ENCODE measurements at places on chromosomes 16 and 17.

DNA sequence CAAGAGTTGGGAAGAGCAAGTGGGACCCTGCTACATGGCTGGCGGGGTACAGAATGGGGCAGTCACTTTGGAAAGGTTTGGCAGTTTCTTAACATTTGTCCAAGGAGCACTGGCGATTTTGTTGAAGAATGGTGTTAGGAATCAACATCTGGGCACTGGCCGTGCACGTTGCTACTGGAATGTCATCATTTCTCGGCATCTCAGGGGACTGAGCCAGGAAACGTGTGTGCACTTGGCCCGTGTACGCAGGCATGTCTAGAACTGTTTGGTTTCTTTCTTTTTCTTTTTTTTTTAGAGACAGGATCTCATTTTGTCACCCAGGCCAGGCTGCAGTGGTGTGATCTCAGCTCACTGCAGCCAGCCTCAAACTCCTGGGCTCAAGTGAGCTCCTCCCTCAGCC, 17.3 kb upstream of the FOXK2 start:
- no peaks in the 10 kb centered on the region for H3K36me3 ChIP-seq
- H3K27ac ChIP-seq = no peak overlapping the region
- H3K4me3 ChIP-seq = no peak overlapping the region
- no peaks in the 10 kb centered on the region for H3K4me1 ChIP-seq

DNA sequence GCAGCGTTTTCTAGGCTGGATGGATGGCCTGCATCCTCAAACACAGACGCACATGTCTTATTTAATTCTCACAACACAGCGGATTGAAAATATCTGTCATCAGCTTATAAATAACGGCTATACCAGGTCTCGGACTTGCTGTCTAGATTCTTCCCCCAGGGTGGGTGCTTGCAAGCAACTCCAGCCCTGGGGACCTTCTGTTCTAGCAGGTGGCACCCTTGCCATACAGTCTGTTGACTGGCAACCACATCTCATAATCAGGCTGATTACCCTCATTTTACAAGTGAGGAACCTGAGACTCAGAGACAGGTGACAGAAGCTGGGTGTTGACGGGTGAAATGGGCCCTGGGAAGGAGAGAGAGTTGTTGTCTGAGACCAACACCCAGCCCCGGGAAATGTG, 16.2 kb upstream of the SEZ6 start:
- H3K4me1 ChIP-seq = no peaks in the 10 kb centered on the region
- no peak overlapping the region for H3K27ac ChIP-seq
- no peaks in the 10 kb centered on the region for H3K27me3 ChIP-seq
- DNase-seq = no peak
- H3K36me3 ChIP-seq = no peaks in the 10 kb centered on the region

DNA sequence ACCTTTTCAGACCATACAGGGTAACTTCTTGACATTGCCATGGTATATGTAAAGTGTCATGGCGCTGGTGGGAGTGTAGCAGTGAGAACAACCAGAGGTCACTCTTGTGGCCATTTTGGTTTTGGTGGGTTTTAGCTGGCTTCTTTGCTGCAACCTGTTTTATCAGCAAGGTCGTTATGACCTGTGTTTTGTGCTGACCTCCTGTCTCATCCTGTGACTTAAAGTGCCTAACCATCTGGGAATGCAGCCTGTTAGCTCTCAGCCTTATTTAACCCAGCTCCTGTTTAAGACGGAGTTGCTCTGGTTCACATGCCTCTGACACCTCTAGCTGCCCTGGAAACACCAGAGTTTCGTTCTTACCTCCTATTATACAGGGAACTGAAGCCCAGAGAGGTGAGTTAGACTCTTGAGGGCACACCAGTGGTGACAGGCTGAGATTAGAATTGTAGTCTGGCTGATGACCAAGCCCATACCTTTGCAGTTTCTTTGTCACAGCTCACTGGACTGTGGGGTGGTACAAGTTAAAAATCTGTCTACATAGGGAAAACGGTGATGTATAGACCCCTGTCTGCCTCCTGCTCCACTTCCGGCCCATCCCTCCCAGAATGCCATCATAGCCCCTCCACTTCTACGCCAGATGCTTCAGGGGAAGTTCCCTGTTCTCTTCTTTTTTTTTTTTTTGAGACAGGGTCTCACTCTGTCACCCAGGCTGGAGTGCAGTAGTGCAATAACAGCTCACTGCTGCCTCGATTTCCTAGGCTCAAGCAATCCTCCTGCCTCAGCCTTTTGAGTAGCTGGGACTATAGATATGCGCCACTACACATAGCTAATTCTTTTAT, 21.0 kb downstream of the KSR1 start:
- H3K4me3 ChIP-seq = no peak overlapping the region
- H3K27me3 ChIP-seq = no peaks in the 10 kb centered on the region

GRCh38 chr17:48270899-48271298, 159.1 kb downstream of the SKAP1 start:
- no peaks in the 10 kb centered on the region for H3K36me3 ChIP-seq
- no peak overlapping the region for H3K27ac ChIP-seq
- DNase-seq = no peak
- H3K4me3 ChIP-seq = no peak overlapping the region

DNA sequence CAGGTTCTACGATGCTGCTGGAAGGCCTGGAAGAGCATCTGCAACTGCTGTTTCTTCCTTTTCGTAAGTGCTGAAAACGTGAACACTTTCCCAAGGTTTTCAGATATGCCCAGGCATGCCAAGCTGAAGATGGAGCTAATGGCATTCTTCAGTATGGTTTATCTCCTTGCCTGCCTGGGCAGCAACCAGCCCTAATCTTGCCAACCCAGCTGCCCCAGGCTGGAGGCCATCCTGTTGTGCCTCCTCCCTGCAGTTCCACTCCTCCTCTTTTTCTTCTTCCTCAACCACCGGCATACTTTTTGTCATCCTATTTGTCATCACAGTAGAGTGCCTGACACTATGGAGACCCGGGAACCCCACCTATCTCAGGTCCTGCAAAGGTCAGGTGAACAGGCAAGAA, 1849.3 kb downstream of the TP53TG3F start:
- H3K4me1 ChIP-seq = no peaks in the 10 kb centered on the region
- no peaks in the 10 kb centered on the region for H3K27me3 ChIP-seq
- H3K27ac ChIP-seq = no peak overlapping the region
- DNase-seq = no peak

DNA sequence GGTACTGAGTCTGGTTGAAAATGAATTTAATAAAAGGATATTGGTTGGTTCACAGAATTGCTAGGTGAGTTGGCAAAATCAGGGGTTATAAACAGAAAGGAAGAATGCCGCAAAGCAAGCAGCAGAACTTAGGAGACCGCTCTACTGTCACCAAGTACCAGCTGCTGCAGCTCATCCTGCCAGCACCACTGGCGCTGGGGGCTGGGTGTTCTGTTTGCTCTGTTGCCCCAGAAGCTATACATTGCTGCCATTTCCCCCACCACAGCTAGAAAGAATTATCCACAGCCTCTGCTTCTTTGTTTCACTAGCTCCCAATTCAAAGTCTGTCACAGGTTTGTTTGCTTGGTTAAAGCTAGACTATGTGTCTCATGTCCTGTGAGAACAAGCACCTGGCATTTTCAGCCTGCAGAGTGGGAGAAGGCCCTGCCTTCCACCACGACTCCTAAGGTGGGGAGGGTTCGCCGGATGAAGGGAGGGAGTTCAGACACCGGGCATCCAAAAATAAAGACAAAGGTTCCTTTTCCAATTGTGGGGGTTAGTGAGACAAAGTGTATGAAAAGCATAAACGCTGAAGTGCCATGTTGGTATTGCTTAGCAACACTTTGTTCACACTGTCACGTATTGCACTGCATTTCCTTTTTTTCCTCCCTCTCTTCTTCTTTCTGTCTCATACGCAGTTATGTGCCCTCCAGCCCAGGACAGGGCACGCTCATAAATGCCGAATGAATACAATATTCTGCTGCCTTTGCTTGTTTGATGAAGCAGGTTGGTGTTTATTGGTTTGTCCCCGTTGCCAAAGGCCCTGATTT, 9.6 kb upstream of the CPD start:
- peak; percentile 39 for DNase-seq
- H3K4me1 ChIP-seq = peaks cover 19% of the 10 kb centered on the region
- H3K27me3 ChIP-seq = no peaks in the 10 kb centered on the region
- H3K4me3 ChIP-seq = no peak overlapping the region
- H3K27ac ChIP-seq = peak overlapping the region; percentile 55
- no peaks in the 10 kb centered on the region for H3K36me3 ChIP-seq

- no peaks in the 10 kb centered on the region for H3K27me3 ChIP-seq
- H3K4me3 ChIP-seq = no peak overlapping the region
- H3K27ac ChIP-seq = no peak overlapping the region
- H3K36me3 ChIP-seq = no peaks in the 10 kb centered on the region
These were observed 74.4 kb downstream of the SHISA9 start for GRCh38 chr16:12975766-12976165.

GRCh38 chr17:72400863-72401262, 280.0 kb downstream of the SOX9 start:
- H3K4me1 ChIP-seq = no peaks in the 10 kb centered on the region
- no peak overlapping the region for H3K4me3 ChIP-seq
- no peaks in the 10 kb centered on the region for H3K27me3 ChIP-seq
- H3K36me3 ChIP-seq = no peaks in the 10 kb centered on the region
- DNase-seq = no peak

DNA sequence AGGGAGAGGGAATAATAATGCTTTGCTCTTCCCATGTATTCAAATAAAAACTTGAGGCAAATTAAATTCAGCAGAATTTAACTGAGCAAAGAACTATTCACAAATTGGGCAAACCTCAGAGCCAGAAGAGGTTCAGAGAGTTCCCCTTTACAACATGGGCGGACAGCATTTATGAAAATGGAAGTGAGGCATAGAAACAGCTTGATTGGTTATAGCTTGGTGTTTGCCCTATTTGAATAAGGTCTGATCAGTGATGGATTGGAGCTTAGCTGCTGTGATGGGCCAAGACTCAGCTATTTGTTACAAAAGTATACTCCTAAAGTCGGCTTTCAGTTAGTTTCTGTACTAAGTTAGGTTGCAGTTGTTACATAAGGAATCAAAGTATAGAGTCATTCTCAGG, 63.0 kb downstream of the TMEM100 start:
- H3K27me3 ChIP-seq = no peaks in the 10 kb centered on the region
- no peaks in the 10 kb centered on the region for H3K36me3 ChIP-seq
- no peak overlapping the region for H3K4me3 ChIP-seq
- no peak overlapping the region for H3K27ac ChIP-seq

DNA sequence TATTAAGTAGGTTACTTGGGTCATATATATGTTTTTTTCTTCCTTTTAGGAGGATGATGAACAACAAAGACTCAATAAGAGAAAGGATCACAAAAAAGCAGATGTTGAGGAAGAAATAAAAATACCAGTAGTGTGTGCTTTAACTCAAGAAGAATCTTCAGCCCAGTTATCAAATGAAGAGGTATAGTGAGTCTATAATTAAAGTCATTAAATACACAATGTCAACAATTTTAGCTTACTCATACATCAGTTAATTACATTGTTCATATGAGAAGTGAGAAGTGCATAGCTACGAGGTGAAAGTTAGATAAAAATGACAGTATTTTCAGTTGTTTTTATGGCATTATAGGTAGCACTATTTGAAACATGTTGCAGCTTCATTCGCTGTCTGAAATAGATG, 65.2 kb downstream of the NUP88 start:
- H3K27me3 ChIP-seq = no peaks in the 10 kb centered on the region
- H3K27ac ChIP-seq = no peak overlapping the region
- H3K36me3 ChIP-seq = peaks cover 40% of the 10 kb centered on the region
- no peaks in the 10 kb centered on the region for H3K4me1 ChIP-seq
- no peak overlapping the region for H3K4me3 ChIP-seq
